ENCODE measurements at places on chromosomes 3 and 15.

GRCh38 chr3:193862843-193863242, 269.8 kb downstream of the OPA1 start:
- no peak for DNase-seq

DNA sequence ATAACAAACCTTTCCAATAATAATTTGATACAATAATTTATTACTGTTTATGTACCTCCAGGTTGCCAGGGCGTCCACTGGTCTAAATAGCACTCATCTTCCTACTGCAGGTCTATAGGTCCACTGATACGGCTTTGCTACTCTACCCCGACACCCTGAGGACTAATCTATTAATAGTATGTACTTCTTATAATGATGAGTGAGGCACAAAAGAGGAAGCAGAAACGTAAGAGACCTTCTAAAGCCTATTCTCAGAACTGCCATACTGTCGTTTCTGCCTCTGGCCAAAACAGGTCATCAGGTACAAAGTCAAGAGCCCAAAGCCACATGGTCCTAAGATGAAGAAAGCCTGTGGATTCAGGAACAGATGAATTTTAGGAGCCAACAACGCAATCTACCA, 163.2 kb upstream of the GRM7 start:
- DNase-seq: no peak

DNA sequence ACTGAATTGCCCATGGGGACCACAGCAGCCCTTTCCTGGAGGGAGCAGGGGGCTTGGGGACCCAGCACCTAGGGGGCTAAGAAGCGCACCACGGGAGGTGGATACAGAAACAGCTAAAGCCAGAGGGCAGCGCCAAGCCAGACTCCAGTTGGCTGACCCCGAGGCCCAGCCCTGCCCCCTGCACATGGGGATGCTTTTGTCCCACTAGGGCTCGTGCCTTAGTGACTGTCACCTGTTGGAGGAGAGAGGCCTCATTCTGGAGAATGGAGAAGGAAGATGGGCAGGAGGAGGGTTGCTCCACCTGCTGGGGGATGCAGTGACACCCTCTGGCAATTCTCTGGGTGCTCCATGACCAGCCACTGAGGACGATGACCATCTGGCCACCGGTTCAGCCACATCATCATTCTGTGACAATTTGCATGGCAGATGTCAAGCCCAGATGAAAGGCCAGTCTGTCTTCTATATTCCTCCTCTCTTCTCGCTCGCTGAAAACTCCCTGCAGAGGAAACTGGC, 167.8 kb upstream of the TLE3 start:
- DNase-seq: no peak

DNA sequence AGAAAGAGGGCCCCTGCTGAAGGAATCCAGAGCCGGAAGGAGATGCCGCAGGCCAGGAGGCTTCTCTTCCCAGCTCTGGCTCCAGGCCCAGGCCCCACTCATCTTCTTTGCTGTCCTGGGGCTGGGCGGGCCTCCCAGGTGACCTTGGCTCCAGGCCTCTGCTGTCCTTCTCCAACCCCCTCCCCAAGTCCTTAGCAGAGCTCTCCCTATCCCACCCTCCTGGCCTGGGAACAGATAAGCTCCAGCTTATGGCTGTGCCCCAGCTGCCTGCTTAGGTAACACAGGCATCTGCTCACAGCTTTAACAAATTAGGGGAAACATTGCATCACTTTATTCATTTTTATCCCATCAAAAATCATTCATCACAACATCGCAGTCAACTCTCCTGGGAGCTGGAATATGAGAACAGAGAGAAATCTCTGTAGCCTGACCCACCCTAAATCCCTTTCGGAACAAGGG, 86.9 kb downstream of the SEMA5B start:
- DNase-seq: no peak

DNA sequence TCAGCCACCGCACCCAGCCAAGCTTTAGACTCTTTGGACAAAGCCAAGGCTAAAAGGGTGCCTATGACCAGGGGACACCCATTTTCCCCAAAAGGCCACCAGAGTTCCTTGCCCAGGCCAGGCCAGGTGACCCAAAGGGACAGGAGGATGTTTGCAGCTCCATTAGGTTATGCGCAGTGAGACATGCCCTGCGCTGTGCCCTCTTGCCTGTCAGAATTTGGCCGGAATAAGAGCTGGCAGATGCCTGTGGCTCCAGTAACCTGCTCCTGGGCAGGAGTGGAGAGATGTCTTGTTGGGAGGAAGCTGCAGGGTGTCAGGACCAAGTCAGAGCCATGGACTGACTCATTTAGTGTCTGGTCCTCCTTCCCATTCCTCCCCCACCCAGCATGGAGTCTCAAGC, 20.5 kb downstream of the DNASE1L3 start:
- DNase-seq: no peak

DNA sequence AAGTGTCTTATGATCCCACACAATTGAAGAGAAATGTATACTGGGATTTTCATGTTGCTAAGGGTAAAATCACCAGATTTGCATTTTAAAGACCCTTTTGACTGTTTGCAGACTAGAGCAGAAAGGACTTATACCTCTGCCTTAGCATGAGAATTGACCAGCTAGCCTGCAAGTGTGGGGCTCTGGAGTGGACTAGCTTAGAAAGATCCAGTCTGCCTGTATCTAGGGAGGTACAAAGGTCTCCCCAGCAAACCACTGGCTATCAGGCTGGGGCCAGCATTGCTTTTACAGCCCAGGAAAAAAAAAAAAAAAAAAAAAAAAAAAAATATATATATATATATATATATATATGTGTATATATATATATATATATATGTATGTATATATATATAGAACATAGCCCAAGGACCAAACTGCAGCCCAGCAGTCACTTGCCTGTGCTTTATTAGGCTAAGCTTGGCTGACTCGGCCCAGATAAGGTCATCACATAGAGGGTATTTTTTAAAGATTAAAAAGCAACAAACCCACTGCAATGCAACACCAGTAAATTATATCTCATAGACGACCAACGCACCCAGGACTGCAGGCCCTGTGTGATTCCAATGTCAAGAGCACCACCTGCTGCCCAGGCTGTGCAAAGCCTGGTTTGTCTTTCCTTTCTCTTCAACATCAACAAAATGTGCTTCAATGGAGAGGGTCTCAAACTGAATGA, 63.7 kb downstream of the DCLK3 start:
- DNase-seq: peak; percentile 70

DNA sequence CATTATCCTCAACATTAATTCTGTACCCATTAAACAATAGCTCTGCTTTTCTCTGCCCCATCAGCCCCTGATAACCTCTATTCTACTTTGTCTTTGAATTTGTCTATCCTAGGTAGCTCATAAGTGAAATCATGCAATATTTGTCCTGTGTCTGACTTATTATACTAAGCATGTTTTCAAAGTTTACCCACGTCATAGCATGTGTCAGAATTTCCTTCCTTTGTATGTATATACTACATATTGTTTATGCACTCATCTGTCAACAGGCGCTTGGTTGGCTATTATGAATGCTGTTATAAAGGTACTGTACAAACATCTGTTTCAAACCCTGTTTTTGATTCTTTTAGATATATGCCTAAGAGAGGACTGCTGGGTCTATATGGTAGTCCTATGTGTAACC, 18.2 kb downstream of the CSNK1G1 start:
- no peak for DNase-seq

- no peak for DNase-seq
Measured at GRCh38 chr3:33658039-33658438, 60.0 kb downstream of the CLASP2 start.

DNA sequence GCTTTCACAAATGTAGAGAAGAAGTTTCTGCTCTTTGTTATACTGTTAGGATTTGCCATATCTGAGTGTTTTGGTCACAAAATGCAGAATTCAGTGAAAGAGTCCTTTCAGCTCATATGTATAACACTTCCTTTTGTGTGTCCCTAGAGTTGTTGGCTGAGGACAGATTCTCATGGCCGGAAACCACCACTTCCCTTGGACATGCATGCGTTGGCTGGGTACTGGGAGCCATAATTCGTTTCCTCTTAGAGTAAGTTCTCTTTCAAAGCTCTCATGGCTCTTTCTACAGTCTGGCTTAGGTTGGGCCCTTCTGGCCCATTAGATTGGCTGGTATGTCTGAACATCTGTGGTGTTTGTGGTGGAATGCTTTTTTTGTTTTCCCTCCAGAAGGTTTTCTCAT, 298.5 kb downstream of the DIPK2A start:
- no peak for DNase-seq

DNA sequence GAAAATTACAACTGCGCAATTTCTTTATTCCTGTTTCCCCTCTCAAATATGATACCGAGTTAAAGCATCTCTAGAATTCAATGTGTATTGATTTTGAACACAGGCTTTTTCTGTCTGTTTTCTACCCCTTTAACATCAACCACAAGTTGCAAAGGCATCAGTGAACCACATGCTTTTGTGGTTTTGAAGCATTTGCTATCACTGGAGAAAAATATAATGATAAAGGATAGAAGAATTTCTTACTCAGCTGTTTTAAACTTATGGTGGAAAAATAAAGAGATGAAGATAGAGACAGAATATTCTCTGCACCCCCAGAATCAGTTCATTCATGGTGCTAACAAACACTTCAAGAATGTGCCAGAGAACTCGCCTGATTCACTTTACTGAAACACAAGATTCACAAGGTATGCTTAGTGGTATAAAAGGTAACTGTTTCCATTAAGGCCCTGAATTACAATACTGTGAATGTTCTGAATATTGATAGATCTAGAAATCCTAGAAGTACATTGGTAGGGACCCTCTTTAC, 9.5 kb upstream of the DPPA4 start:
- no peak for DNase-seq

GRCh38 chr3:124812291-124813265, 74.6 kb downstream of the ITGB5 start:
- peak; percentile 66 for DNase-seq

DNA sequence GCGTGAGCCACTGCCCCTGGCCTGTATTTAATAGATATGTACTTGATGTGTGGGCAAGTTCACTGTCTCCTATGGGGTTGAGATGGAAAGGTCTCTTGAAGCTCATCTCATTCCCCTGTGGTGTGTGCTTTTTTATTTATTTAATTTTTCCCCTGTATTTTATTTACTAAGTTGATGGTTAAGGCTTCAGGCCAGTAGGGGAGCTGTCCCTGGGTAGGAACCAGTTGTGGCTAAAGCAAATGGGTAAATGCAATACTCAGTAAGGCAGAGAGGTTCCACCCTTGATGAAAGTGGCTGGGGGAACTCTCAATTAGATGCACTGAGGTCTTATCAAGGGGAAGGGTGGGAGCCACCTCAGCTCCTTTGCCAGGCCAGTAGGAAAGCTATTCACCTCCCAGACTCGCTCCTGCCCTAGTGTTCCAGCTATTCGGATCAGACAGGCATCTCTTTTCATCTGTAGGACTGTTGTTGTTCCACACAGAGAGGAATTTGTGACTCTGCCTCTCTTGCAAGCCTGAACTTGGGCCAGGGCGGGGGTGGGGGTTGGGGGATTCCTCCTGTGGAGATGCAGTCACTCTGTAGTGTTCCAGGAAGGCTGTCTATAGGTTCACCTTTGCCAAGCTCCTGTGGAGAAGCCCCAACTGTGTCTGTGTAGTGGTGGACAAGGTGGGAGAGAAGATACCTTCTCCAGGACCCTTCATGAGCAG, 26.1 kb downstream of the PCCB start:
- DNase-seq: no peak

DNA sequence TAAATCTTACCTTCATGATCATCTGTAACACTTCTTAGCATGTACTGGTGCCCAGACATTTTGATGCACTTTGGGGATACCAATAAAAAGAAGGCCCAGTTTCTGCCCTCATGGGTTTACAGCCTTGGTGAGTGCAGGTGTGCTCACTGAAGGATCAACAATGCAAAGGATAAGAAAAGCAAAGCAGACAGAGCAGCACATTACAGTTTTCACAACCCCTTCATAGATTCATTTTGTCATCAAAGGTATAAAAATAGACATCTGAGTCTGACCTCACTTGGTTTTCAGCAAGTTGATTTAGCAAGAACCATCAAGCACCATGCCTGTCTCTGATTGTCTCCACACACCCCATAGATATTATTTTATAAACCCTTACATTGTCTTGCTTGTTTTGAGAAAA, 77.6 kb downstream of the BFSP2 start:
- DNase-seq: no peak

DNA sequence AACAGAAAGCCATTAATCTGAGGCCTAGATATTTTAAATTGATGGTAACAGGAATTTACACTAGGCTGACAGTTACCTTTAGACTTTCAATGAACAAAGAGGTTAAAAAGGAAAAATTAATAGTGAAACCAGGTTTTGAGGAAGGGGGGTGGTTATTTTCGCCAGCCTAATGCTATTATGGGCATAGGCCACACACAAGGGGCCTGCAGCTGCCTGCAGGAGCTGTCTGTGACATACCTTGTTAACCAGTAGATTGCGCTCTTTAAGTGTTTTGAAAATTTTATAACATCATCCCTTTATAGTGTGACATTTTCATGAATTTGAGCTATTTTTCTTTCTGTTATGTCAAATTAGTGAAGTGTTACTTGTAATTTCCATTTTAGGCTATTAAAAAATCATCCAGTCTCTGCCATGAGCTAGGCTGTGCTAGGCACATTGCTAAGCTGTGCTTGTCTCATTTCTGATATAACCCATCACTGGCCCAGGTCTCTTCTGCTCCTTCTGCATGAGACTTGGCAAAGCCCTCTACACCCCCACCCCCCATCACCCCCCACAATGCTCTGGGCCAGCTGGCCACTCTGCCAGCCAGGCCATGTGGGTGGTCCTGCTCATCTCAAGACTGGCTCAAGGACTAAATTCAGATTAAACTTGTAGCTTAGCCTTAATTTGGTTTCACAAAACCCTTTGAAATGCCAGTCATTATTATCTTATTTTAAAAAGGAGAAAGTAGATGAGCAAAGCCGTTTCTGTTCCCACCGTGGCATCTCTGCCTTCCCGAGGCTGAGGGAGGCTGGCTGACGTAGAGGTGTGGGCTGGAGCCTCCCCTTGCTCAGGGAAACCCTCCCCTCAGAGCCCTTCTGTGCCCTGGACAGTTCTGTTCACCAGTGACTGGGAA, 48.4 kb upstream of the SEC22A start:
- DNase-seq: no peak

DNA sequence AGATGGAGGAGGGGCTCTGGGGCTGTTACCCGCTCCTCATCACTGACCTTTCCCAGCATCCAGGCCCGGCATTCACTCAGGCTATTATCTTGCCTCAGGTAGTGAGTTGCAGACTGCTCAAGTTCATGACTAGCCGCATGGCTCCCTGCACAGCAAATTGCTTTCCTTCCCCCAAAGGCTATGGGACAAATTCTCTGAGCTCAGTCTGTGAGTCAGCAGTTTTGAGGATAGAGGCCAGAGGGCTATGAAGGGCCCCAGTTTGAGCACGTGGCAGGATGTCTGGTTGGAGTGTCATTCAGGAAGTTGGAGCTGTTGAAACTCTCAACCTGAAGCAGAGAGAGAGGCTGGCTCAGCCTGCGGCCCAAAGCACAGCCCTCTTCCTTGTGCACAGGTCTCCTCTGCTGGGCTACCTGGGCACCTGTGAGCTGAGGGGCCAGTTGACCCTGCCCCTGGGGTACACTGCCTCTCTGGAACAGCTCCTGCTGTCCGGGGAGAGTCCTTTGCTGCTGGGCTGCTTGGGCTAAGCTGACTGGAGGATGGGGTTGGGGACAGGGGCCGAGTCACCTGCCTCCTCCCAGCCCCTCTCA, 7.9 kb downstream of the FAH start:
- peak; percentile 91 for DNase-seq

- DNase-seq: no peak
Measured at GRCh38 chr3:197183582-197183981, 114.8 kb downstream of the DLG1 start.
